ENCODE measurements at places on chromosomes 6 and 20. TPM values are rescaled to one million over a fixed set of nuclear protein-coding genes. Genes with fewer than 3 reads are reported as not detected.
A peak's percentile ranks its signal among the peaks of the same experiment; 100 is the strongest.

DNA sequence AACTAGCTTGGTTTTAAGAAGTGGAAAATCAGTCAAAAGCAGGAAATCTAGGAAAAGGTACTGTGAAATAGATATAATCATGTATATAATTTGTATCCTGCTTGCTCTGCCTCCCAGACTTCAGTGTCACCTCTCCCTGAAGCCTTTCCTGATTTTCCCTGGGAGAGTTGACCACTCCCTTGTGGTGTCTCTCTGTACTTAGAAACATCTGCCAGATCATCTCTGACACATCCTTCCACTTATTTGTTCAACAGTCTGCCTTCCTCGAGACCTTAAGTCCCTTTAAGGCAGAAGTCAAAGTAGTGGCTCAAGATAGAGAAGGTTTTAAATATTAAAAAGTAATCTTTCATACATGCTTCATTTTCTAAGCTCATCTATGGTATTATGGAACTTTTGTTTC, 236.5 kb downstream of the CDKAL1 start:
- H3K4me3 ChIP-seq, result no peak overlapping the region
- H3K27me3 ChIP-seq, result no peaks in the 10 kb centered on the region
- no peak overlapping the region for H3K27ac ChIP-seq
- H3K4me1 ChIP-seq, result no peaks in the 10 kb centered on the region
- DNase-seq, result no peak

GRCh38 chr6:37018198-37019064, 13.0 kb downstream of the FGD2 start:
- H3K4me3 ChIP-seq, result peak overlapping the region; percentile 26
- DNase-seq, result peak; percentile 96
- no peaks in the 10 kb centered on the region for H3K27me3 ChIP-seq
- peak overlapping the region; percentile 66 for H3K27ac ChIP-seq

DNA sequence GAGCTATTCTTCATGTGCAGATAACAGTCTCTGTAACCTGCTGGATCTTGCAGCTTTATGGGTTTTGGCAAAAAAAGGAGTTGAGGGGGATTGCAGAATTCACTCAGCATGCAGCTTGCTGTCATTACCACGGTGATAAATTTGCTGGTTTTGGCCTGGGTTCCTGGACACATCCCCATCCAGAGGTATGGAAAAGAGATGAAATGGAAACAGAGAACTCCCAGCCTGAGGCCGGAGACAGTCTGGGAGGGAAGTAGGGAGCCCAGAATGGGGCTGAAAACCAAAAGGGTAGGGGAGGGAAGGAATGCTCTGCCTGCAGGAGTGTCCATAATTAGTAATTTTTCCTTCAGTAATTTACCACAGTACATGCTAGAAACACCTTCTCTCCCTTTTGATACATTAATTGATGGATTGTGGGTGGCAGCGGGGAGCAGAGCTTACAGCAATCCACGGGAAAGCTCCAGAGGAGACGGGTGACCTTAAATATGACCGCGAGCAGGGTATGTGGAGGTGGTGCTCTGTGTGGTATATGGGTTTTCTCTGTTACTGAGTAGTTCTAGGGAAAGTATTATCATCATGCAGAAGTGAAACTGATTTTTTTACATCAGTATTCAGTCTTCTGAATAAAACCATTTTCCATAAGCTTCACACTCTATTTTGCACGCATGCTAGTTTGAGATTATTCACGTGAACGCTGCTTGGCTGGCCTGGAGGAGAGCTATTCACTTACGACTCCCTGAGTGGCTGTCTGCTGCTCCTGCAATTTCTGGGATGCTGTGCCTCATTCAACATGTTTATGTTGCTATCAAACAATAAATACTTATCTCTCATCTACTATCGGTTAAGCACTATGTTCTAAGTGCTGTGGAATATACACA, 66.3 kb upstream of the KCNK16 start:
- no peaks in the 10 kb centered on the region for H3K4me1 ChIP-seq
- peaks cover 2% of the 10 kb centered on the region for H3K27me3 ChIP-seq
- no peak for DNase-seq
- H3K36me3 ChIP-seq, result no peaks in the 10 kb centered on the region
- no peak overlapping the region for H3K4me3 ChIP-seq

GRCh38 chr20:11447371-11448100, 470.2 kb upstream of the BTBD3 start:
- DNase-seq, result no peak
- H3K4me1 ChIP-seq, result no peaks in the 10 kb centered on the region
- H3K4me3 ChIP-seq, result no peak overlapping the region
- H3K36me3 ChIP-seq, result no peaks in the 10 kb centered on the region
- H3K27ac ChIP-seq, result no peak overlapping the region

Gene GJA10
- total RNA-seq, result not detected

DNA sequence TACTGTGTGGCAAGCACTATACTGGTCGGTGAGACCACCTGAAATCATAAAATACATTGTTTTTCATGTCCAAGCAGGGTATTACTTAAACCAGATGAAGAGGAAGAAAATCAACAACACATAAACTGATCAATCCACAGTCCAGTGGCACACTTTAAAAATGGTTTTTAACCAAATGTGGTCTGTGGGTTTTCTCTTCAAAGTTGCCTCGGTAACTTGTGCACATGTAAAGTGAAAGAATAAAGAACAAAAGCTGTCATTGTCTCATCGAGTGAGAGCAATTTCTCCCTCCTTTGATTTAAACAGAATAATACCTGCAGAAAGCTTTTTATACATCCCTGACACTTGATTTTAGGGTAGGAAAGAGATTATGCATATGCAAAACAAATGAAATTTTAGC, 3.7 kb downstream of the FLRT3 start:
- no peaks in the 10 kb centered on the region for H3K36me3 ChIP-seq
- no peaks in the 10 kb centered on the region for H3K4me1 ChIP-seq
- no peak for DNase-seq
- no peak overlapping the region for H3K27ac ChIP-seq

Gene NKX2-2
- total RNA-seq, result not detected

DNA sequence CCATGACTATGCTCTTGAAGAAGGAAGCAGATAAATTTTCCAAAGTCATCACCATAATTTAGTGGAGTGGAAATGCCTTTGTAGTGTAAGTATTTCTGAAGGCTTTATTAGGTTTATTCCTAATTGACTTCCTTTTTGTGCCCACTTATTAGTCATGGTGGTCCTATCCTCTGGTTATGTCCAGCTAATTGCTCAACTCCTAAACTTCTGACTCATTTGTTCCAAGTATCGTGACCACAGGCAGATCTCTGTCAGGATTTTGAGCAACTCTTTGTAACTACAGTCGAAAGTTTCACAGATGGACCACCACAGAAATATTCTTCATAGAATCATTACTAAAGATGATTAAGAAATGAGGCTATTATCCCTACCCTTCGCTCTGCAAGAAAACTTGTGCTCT, 315.6 kb upstream of the PTCHD4 start:
- no peaks in the 10 kb centered on the region for H3K27me3 ChIP-seq
- H3K36me3 ChIP-seq, result no peaks in the 10 kb centered on the region
- no peak for DNase-seq
- no peak overlapping the region for H3K27ac ChIP-seq

- H3K27ac ChIP-seq, result no peak overlapping the region
- H3K4me1 ChIP-seq, result peaks cover 15% of the 10 kb centered on the region
- no peak overlapping the region for H3K4me3 ChIP-seq
- no peaks in the 10 kb centered on the region for H3K27me3 ChIP-seq
- DNase-seq, result peak; percentile 86
These were observed 308.9 kb downstream of the ALDH8A1 start for GRCh38 chr6:134640975-134641429.

- no peak overlapping the region for H3K27ac ChIP-seq
- no peak for DNase-seq
- no peaks in the 10 kb centered on the region for H3K36me3 ChIP-seq
These were observed 34.3 kb upstream of the AGPAT4 start for GRCh38 chr6:161308075-161308655.

DNA sequence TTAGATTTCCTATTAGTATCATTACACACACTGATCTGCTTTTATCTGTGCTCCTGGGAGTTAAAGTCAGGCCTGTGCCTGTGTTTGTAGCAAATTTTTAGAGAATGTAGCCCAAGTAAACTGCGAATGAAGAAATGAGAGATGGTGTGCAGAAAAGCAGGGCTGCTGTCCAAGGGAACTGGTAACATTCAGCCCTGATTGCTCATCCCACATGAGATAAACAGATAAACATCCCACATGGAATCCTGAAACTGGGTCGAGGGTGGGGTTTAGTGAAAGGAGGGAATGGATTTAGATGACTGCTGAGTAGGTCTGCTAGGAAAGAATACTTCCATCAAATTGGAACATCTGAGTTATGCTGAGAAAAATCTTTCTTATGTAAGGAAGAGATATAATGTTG, 69.1 kb downstream of the GRIK2 start:
- H3K4me1 ChIP-seq, result no peaks in the 10 kb centered on the region
- no peak for DNase-seq
- no peak overlapping the region for H3K4me3 ChIP-seq

DNA sequence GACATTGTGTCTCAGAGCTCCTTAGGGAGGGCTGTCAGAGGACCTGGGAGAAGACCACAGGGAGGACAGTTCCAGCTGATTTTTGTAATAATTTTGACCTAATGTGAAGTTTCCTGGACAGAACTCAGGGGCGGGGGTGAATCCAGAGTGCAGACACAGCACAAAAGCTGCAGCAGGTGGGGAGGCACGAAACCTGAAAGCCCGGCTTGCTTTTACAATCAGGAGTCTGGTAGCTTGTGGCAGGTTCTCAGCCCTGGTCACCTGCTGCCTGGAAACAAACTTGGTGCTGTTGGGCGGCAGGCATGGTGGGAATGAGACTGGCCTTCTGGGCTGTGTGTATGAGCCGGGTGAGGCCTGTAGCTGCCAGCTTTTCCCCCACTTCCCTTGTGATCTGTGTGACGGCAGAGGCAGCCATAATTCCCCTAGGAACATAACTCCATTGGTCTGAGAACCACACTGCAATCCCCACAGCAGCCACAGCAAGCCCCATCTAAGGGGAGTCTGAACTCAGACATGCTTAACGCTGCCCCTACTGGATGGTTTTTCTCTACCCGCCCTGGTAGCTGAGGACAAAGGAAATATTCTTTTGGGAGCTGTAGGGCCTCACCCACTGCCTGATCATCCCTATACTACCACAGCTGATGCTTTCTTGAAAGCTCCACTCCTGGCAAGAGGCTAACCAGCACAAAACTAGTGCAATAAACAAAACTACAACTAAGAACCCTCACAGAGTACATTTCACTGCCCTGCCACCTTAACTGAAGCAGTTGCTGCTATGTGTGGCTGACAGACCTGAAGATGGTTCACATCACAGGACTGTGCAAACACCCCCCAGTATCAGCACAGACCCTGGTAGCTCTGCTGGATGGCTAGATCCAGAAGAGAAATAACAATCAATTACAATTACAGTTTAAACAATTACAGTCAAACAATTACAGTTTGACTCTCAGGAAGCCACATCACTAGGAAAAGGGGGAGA, 1055.1 kb upstream of the GJE1 start:
- no peaks in the 10 kb centered on the region for H3K36me3 ChIP-seq
- H3K27ac ChIP-seq, result no peak overlapping the region
- H3K4me1 ChIP-seq, result no peaks in the 10 kb centered on the region
- no peaks in the 10 kb centered on the region for H3K27me3 ChIP-seq
- peak; percentile 31 for DNase-seq
- no peak overlapping the region for H3K4me3 ChIP-seq

DNA sequence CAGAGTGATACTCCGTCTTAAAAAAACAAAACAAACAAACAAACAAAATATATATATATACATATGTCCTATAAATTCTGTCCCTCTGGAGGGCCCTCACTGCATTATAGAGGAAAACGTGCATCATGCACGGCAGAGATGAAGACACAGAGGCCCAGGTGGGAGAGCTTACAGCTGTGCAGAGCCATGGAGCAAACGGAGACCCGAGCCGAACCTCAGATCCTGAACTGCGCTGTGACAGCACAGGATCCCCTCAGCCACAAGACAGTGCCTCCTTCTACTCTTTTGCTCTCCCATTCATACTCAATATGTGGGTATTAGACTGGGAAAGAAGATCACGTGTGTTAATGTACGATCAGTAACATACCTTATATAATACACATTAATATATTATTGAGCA, 81.6 kb downstream of the ZNF217 start:
- H3K4me1 ChIP-seq, result no peaks in the 10 kb centered on the region
- no peaks in the 10 kb centered on the region for H3K36me3 ChIP-seq
- DNase-seq, result no peak
- H3K4me3 ChIP-seq, result no peak overlapping the region
- H3K27me3 ChIP-seq, result no peaks in the 10 kb centered on the region

Gene TSBP1
- not detected for total RNA-seq

Gene BHLHE23
- total RNA-seq, result not detected
